ENCODE measurements at places on chromosomes 1 and 21.

DNA sequence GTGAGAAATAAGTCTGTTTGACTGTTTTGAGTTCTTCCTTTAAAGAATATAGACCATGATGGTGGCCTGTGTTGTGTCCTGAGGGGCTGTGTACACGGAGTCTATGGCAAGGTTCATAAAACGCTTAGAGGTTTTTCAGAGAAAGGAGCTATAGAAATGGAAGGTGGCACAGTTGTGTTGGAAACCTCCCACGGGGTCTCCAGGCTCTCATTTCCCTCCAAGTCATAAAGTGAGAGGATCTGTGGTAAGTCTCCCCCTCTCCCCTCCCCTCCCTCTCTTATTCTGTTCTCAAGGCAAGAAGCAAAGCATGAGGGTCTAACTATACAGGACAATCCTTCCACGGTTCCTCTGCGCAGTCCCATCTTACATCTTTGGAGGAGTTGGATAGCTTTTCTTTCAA, 139.2 kb downstream of the KIF26B start:
- DNase-seq = no peak

DNA sequence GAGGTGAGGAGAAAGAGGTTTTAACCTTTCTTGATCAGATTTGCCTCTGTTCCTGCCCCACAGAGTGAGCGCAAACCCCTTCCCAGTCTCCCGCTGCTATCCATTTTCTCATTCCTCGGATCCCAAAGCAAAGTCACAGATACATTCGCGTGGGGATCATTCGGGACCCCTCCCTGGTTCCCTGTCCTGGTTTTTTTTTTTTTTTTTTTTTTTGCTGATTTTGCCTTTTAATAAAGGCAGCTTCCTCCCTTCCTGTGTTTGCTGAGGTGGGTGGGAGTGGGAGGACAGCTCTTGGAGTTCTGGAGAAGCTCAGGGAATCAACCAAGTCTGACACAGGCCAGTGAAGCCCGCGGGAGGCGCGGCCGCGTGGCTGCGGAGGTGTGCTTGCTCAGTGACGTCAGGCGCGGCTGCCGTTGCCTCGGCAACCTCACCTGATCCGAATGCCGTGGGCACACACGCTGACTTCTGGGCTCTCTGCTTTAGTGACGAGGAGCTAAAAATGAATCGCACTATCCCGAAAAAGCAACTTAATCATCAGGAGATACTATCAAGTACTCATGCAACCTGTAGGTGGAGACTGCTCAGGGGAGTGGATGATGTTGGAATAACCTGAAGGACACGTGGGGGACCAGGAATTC, 106.4 kb downstream of the TBX19 start:
- DNase-seq = no peak

GRCh38 chr1:95096218-95096841, 20.8 kb upstream of the TLCD4 start:
- DNase-seq = no peak

DNA sequence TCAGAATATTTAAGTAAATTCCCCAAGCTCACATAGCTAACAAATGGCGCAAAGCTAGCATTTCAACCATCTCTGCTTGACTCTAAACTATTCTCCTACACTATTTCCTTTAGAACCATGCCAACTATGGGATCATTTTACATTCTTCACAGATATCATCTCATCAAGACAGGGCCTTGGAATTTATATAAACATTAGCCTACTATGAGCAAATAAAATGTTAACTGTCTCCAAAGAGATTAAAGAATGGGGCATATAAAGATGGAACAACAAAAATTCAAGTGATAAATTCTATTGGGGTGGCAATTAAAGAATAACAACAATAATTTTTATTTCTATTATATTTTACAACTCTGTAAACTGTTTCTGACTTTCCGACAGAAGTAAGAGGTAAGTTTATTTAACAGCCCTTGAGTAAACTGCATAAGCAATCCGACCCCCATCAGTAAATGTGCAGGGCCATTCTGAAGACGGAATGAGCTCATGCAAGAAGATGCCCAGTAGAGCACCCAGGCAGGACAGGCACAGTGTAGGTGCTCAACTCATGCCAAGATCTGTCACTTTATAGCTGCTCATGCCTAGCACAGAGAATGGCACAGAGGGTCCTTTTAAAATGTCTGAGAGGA, 261.9 kb downstream of the VAV3 start:
- DNase-seq = no peak

- DNase-seq = no peak
Measured at GRCh38 chr1:153488731-153489130, 28.3 kb upstream of the S100A7 start.

- no peak for DNase-seq
Measured at GRCh38 chr1:240278082-240278481, 186.4 kb downstream of the FMN2 start.

GRCh38 chr1:240310226-240310925, 218.7 kb downstream of the FMN2 start:
- no peak for DNase-seq

GRCh38 chr1:196049407-196049806, 558.8 kb downstream of the KCNT2 start:
- DNase-seq = no peak

DNA sequence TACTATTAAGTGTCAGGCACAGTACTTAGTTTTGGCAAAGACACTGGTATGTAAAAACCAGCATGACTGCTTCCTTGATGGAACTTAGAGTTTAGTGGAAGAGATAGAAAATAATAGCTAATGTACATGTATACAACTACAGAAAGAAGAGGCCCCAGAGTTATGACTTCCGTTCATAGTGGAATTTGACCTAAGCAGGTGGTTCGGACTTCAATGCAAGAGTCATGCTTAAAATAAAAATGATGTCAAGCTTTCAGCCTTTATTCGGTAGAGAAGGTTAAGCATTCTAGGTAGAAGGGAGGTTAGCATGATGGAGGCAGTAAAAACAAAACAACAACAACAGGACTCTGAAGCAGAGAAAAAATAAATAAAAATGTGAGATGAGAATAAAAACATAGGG, 165.9 kb downstream of the KCNT2 start:
- no peak for DNase-seq

GRCh38 chr1:113835686-113836290, 23.5 kb upstream of the RSBN1 start:
- no peak for DNase-seq

DNA sequence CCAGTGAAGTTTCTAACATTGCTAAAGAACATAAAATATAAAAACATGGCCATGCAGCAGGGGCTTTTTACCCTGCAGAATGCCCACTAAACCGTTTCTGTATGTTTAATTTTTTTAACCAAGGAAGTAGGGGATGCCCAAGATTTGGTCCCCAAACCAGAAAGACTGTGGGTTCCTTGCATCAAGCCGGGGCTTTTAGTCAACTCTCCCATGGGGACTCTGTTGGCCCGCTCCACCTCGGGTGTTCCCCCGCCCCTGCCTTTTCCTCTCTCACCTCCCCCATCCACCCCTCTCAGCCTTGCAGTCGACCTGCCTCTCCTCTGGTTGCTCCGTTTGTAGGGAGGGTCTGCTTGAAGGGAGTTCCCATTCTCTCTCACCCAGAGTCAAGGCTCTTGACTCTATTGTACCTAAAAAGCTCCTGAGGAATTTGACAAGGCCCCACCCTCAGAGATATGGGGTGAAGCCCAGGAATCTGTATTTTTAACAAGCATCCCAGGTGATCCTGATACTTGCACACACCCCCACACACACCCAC, 117.5 kb downstream of the TOMM20 start:
- DNase-seq = no peak

GRCh38 chr21:26115305-26115704, 55.3 kb downstream of the APP start:
- DNase-seq = no peak

- DNase-seq = no peak
Measured at GRCh38 chr1:55233145-55233777, 18.1 kb upstream of the USP24 start.

- DNase-seq = no peak
Measured at GRCh38 chr1:214548988-214549387, 2.4 kb downstream of the PTPN14 start.

DNA sequence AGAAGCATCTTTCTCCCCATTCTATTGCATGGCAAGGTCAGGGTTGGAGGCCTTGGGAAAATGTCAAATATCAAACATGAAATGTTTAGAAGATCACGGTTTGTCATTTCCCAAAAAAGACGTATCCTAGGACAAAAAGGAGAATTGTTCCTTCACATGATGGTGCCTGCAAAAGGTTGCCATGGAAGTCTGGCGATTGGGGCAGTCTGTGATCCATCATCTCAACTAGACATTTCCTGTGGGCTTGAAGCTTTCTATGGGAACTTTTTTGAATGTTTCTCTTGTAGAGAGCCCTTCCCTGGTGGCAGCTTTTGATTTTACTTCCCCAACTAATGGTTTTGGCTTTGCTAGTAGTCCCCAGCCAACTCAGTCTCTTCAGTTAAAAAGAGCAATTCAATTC, 106.3 kb downstream of the TGFB2 start:
- DNase-seq = no peak

GRCh38 chr1:112887599-112888283, 68.3 kb downstream of the SLC16A1 start:
- DNase-seq = no peak

DNA sequence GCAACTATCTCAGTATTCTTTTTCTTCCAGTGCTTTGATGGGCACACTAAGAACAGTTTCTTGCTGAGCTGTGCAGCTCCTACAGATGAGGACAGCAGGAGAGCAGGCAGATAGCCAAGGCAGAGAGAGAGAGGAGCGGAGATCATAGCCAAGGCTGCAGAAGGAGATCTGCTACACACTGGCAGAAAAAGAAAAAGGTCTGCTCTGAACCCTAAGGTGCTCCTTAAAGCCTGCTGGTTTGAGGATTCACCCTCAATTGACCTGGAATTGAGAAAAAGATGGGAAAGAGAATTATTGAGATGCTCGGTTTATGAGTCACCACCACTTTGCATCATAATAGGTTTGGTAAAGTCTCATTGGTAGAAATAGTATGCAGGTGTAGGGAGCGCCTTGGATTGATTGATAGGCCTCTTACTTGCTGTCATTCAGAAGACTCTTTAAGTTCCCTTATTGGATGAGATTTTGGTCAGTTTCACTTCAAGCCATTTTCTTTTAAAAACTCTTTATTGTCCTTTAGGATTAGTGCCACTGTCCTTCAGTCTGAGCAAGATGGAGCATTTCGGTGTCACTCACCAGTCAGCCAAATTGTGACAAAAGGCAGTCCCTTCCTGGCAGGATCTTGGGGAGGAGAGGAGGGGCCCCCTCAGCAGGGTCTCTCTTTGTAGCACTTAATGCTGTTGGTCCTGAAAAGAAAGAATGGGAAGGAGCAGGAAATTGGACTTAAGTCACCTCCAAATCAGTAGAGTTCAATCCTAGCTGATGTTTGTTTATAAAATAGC, 685.0 kb downstream of the ADGRL2 start:
- DNase-seq = no peak

DNA sequence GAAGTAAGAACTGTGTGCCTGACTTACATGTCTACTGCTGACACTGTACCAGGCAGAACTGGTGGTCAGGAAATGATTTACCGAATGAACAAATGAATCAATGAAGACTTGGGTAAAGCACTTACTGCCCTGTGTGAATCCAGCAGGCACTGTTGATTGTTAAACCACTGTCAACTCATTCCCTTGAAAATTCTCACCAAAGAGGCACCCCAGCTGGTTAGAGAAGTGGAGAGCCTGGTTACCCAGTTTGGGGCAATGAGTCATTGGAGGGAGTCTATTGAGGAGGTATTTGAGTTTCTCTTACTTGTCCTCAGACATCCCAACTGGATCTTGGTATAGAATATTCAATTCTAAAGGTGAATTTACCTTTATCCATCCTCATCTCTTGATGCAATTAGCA, 34.2 kb downstream of the JUN start:
- no peak for DNase-seq

GRCh38 chr1:15538771-15539170, 12.1 kb downstream of the DNAJC16 start:
- DNase-seq = no peak

DNA sequence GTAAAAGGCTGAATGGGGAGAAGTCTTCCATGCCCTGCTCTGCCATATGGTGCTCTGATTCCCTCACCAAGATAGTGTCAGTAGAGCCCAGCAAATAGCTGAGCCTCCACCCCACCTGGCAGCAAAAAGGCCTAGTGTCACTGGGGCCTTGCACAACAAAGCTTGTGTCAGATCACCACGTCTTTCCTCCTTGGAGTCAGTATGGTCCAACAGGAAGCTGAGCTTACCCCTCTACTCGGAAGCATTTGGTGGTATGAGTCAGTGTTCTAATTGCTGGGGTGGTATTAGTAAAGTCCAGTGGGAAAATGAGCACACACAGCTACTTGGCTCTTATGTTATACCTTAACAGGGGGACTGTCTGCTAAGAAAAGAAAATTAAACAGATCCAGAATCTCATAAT, 18.7 kb upstream of the RRP15 start:
- DNase-seq = no peak
